ENCODE measurements at places on chromosomes 6 and 20.

DNA sequence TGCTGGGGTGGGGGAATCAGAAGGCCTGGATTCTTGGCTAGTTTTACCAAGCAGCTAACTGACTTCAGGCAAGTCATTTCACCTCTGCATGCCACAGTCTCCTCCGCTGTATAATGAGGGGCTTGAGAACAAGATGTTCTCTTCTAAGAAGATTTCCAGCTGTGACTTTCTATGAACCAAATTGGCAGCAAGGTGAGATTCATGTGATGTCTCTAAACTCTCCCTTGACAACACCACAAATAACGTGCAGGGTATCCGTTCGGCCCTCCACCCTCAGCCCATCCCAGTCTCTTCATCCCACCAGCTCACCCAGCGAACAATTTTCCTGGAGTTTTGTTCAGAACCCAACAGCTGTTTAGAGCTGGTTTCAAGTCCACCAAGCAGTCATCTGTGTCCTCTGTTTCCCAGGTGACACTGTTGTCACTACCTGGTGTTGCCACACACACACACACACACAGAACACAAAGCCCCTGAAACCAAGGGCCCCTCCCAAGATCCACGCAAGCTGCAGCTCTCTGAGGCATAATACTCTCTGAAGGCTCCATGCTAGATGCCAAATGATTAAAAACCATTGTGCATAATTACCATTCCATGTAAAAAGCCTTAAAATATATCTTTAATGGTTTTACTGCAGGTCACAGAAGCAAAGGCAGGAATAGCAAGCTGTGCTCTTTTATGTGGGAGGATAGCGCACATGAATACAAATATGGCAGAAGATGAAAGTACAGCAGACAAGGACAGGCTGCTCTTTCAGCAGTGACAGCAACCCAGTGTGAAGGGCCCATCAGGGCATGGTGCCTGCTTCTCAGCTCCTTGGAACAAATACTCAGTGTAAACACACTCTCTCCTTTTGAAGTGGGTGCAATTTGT, 48.2 kb downstream of the ARHGAP18 start:
- no peak for DNase-seq

DNA sequence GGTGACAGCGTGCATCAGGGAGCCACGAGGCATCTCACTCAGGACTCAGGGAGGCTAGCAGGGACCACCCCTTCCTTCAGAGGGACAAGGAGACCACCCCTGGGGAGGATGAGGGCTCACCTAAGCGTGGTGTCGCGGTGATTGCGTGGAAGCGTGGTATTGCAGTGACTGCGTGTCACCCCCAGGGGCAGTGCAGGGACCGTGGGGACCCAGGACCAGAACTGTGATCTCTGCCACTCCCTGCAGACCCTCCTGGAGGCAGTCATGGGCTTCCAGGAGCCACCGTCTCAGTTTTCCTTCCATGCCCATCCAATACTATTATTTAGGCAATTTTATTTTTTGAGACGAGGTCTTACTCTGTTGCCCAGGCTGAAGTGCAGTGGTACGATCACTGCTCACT, 147.1 kb downstream of the TAF4 start:
- DNase-seq, result no peak

- DNase-seq, result peak; percentile 31
Measured at GRCh38 chr20:58048096-58048702, 180.3 kb downstream of the ANKRD60 start.

DNA sequence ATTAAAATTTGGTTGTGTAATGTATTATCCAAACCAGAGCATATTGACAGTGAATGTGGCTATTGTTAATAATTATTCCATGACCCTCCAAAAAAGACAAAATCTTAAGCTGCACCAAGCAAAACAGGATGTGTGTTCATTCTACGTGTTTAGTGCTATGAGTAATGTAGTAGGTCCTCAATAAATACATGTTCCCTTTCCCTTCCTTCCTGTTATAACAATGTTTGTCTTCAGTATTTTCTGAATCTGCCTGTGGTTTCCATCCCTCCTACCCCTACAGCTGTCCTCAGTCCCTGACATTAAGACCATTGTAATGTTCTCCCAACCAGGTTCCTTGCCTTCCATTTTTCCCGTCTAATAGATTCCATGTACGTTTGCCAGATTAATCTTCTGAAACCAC, 163.8 kb downstream of the AIG1 start:
- DNase-seq, result no peak

GRCh38 chr6:118748311-118749062, 97.1 kb upstream of the CEP85L start:
- no peak for DNase-seq

- no peak for DNase-seq
Measured at GRCh38 chr6:15287670-15288375, 42.0 kb downstream of the JARID2 start.
